ENCODE measurements at places on chromosomes 13 and 19.

DNA sequence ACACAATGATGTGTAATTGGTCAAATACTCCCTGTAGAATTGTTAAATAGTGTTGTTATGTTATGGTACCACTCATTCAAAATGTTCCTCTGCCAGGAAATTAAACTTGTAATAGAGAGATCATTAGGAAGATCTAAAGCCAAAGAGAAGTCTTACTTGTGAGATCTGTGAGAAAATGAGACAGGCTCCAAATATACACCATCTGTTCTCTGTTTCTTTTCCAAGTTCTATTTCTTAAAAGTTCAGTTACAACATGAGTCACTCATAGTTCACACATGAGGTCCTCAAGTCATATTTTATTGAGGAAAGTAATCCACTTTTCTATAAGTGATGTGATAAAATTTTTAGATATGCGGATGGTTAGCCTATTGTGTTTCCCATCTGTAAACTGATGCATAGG, 1038.1 kb upstream of the PRR20A start:
- no peaks in the 10 kb centered on the region for H3K36me3 ChIP-seq
- H3K4me3 ChIP-seq, result no peak overlapping the region
- H3K27me3 ChIP-seq, result no peaks in the 10 kb centered on the region

DNA sequence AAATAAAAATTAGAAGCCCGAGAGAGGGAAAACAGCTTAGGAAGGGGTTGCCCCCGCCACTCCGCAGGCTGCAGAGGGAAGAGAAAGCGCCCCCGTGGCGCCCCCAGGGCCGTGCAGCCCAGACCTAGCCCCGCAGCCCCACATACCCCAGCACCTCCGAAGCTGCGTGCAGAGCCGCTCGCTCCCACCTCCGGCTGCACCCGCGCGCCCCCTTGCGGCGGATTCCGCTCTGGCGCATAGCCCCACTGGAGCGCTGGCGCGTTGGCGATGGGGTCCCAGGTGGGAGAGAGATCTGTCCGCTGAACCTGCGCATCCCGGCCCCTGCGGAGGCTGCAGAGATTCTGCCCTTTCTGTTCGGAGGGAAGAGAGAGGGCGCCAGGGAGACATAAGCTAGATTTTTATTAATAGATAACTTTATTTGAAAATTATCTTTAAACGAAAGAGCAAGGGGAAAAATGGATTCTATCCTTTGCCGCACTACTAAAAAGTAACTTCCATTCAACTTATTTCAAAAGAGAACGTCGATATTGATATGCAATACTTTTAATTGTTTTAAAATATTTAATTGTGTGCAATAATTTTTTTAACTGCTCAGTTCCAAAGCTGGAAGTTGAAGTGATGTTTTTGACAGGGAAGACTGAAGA, 11.7 kb upstream of the CLN5 start:
- H3K4me3 ChIP-seq, result peak overlapping the region; percentile 39
- H3K36me3 ChIP-seq, result no peaks in the 10 kb centered on the region
- no peaks in the 10 kb centered on the region for H3K4me1 ChIP-seq
- H3K27me3 ChIP-seq, result no peaks in the 10 kb centered on the region

DNA sequence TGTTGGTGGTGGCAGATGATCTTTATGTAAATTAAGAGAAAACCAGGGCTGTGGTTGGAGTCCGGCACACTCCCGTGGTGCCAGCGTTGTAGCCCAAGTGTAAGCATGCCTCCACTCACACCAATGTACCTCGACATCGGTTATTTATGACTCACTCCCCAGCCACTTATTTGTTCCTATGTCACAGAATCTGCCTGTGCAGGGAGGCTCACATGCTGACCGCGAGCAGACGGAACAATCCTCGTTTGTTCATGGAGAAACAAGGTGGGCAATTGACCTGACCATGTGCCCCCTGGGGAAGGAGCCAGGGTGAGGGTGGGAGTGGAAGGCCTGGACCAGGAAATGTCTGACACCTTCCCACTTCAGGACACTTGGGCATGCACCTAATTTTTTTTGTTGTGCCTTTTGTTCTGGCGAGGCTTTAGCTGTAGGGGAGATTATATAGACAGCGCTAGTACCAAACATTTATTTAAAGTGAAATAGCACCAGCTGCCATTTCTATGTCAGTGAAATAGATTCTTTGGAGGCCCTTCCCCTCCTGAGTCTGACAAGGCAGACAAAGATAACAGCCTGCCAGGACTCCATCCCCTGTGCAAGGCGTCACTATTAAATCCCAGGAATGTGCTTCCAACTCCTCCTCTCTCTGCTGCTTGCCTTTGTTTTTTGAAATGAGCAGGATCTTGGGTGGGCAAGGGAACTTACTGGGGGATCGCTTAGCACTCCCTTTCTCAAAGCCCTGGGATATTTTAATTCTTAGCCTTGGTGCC, 394.2 kb downstream of the FGF9 start:
- H3K27me3 ChIP-seq, result no peaks in the 10 kb centered on the region
- H3K27ac ChIP-seq, result no peak overlapping the region

- no peaks in the 10 kb centered on the region for H3K27me3 ChIP-seq
- no peak overlapping the region for H3K4me3 ChIP-seq
- H3K27ac ChIP-seq, result no peak overlapping the region
- H3K36me3 ChIP-seq, result no peaks in the 10 kb centered on the region
These were observed 110.5 kb downstream of the COG6 start for GRCh38 chr13:39765801-39766463.

DNA sequence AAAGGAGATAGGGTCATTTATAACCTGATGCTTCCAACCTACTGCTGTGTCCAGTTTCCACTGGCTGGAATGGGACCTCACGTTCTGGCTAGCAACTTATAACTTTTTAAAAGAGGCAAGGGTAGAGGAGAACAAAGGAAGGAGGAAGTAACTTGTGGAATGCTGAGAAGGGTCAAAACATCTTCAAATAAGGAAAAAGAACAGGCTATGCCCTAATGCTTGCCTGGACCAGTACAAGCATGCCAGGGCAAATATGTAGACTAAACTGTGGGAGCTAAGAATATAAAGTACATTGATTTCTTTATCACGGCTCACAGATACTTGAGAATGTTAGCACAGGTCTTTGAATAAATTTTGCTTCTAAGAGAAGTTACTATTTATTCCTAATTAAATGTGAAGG, 1.5 kb upstream of the ZNF561 start:
- H3K27ac ChIP-seq, result no peak overlapping the region
- H3K36me3 ChIP-seq, result peaks cover 18% of the 10 kb centered on the region
- no peak for DNase-seq
- peaks cover 22% of the 10 kb centered on the region for H3K4me1 ChIP-seq
- H3K27me3 ChIP-seq, result no peaks in the 10 kb centered on the region

- DNase-seq, result no peak
- H3K27me3 ChIP-seq, result no peaks in the 10 kb centered on the region
These were observed 4.9 kb upstream of the BRD4 start for GRCh38 chr19:15337202-15337601.

- H3K4me1 ChIP-seq, result no peaks in the 10 kb centered on the region
- H3K27me3 ChIP-seq, result no peaks in the 10 kb centered on the region
- no peak overlapping the region for H3K27ac ChIP-seq
- H3K4me3 ChIP-seq, result no peak overlapping the region
- no peaks in the 10 kb centered on the region for H3K36me3 ChIP-seq
These were observed 724.4 kb upstream of the SLITRK5 start for GRCh38 chr13:86946734-86947133.

GRCh38 chr13:79126706-79127105, 279.3 kb downstream of the RBM26 start:
- H3K27ac ChIP-seq, result no peak overlapping the region
- H3K4me1 ChIP-seq, result no peaks in the 10 kb centered on the region
- no peak for DNase-seq
- no peaks in the 10 kb centered on the region for H3K36me3 ChIP-seq

- H3K4me1 ChIP-seq, result peaks cover 83% of the 10 kb centered on the region
- no peaks in the 10 kb centered on the region for H3K36me3 ChIP-seq
- DNase-seq, result no peak
- H3K4me3 ChIP-seq, result no peak overlapping the region
These were observed 44.8 kb downstream of the MBNL2 start for GRCh38 chr13:97266772-97267417.

All from right atrium auricular region (tissue), 2 donors.